ENCODE measurements at places on chromosomes 7 and 10. TPM values are rescaled to one million over a fixed set of nuclear protein-coding genes. Genes with fewer than 3 reads are reported as not detected.

- DNase-seq: no peak
Observed at GRCh38 chr7:77679608-77680007, 16.7 kb upstream of the RSBN1L start.

SCIN gene
- polyA plus RNA-seq: not detected

CNOT4 gene
- 8.3 TPM for polyA plus RNA-seq

GRIFIN gene
- not detected for polyA plus RNA-seq

DNA sequence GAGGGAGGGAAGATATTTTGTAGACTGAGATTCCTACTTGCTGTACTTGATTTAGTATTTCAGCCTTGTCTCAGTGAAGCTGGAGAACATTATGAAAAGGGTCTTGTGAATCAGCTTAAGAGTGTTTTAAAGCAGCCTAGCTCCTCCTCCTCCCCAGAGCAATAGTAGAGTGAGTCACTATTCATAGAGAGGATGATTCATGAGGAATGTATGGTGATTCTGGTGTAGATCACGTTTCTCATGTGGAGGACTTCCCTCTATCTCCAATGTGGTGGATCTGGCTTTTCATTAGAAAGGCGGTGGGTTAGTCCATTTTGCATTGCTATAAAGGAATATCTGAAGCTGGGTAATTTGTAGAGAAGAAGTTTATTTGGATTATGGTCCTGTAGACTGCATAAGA, 340.1 kb upstream of the CHRM2 start:
- no peak for DNase-seq

GRCh38 chr10:101818872-101819633, 809 bp upstream of the OGA start:
- DNase-seq: no peak

DNA sequence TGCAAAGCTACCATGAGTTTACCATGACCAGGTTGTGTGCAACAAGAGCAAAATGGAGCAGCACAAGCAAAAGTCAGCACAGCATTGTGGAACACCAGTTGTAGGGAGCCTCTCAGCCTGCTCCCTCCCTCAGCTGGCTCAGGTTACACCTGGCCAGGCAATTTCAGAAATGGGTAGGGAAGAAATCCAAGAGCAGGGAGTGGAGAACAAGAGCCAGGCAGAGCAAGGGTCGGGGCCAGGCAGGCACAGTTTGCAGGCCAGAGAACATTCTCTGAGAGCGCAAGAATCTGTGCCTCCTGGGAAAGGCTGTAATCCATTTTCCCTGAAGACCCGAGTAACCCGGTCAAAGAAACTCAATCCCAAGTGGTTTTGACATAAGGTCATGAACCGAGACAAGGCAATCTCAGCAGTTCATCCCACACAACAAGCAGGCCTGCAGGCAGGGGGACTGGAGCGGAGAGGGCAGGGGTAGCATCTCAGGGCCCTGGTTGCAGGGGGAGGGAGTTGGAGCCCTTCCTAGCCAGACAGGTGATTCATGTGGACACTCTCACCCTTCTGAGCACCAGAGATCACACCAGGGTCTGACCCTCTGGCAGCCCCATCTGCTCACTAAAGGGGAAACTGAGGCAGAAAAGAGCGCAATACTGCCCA, 258.4 kb downstream of the PLXNA4 start:
- DNase-seq: no peak

NEUROG3 gene
- not detected for polyA plus RNA-seq

DNA sequence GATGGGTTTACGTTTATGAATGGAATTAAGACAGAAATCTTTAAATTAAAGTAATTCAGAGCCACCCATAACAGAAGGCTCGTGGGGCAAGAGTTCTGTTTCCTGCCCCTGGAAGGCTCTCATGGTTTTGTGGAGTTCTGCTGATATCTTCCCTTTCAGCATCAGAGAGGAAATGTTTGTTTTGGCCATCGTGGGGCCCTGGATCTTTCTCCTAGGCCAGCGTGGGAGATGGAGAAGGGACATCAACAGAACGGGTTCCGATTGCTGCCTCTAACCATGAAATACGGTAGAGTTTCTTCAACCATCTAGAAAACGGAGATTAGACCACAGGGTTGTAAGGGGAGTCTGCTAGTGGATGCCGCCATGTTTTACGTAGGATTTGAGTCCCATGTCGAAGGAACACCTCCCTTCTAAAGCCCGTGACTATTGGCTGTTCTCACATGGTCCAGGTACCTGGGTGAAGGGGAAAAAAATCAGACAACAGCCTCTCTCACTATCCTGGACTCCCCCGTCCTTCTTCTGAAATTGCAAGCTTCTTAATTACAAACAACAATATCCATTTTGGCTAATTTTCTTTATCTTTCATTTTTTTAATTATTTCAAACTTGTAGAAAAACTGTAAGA, 169.1 kb upstream of the CELF2 start:
- no peak for DNase-seq

CPA5 gene
- 0.42 TPM for polyA plus RNA-seq

- no peak for DNase-seq
Observed at GRCh38 chr10:28942012-28942411, 264.7 kb downstream of the BAMBI start.

PTF1A gene
- not detected for polyA plus RNA-seq

DNA sequence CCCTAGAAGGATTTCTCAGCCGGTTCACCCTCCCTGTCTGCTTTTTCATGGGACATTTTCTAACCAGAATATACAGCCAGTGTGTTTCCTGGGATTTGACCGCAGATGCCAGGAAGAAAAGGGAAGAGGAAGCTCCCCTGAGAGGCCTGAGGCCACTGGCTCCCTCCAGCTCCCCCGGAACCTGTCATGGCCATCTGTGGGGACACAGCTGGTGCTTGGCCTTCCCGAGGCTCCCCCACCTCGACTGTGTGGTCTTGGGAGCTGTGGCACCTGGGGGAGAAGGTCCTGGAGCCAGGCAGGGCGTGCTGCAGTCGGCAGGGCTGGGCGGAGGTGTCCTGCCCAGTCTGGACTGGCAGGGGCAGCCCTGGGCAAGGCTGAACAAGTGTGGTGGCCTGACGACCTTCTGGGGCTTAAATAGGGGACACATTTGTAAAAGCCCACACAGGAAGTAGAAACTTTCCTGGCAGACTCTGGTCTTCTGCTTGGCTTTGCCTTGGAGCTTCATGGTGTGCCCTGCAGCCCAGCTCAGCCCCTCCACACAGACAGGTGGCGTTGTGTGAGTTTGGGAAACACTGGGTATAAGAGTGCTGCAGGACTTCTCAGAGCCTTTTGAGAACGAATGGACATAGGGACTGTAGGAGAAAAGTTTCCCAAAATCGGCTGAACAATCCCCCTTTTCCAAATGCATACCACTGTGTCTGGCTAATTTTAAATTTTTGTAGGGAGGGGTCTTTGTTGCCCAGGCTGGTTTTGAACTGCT, 6.8 kb downstream of the BRI3 start:
- no peak for DNase-seq

DNA sequence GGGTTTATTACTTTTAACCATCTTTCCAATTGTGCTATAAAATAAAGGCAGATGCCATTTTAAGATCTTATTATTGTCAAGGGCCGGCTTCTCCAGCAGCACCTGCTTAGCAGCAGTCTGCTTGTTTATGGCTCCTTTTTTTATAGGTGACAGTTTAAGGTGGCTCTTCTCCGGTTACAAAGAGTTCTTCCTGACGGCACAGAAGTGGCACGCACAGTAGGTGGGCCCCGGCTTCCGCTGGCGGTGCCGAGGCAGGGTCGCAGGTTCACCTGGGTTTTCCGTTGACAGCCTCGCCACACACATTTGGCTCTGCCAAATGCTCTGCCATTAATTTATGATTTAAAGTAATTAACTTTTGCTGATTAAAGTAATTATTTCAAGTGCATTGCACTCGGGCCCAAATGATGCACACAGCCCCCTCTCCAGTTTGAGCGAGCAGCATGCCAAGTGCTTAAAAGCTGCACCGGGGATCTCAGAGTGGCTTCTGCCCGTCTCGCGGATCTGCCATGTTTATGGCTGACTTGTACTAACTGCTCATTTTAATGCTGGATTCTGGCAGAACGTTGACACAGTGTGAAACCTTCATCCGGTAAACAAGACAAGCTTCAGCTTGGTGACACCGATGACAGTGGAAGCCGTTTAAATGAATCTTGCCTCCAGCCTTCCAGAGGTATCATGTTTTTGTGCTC, 355.1 kb upstream of the MKI67 start:
- no peak for DNase-seq

DNA sequence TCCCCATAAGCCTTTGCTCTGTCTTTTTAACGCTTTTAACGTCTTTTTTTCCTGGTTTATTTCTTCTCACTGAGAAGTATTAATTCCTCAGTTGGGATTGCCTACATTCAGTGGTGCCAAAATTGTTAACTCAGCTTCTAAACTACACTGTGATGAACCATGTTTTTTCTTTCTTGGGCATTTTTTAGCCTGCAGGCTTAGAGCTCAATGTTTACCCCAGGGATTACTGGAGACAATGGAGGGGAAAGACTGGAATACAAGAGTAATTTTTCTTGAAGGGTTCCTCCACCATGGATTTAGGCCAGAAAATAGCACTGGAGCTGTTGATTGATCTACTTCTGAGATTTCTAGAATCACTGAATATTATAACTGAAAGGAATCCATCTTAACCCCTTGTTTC, 19.8 kb downstream of the STAMBPL1 start:
- DNase-seq: no peak

DNA sequence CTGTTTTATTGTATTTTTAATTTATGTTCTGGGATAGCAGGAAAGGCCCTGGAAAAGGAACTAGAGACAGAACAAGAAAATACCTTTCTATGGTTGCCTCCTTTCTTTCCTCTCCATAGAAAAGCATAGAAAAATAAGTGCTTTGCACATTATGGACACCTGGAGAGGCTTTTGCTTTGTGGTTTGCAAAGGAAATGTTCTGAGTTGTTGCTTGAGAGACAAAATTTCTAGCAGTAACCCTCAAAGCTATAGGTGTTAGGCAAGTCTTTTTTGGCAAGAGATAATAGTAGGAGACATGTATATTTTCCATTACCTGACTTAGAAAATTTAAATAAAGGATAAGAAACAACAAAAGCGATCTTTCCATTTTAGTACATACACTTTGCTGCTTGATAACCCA, 378.6 kb upstream of the PRKCQ start:
- DNase-seq: no peak

HOXA1 gene
- 0.22 TPM for polyA plus RNA-seq

DNA sequence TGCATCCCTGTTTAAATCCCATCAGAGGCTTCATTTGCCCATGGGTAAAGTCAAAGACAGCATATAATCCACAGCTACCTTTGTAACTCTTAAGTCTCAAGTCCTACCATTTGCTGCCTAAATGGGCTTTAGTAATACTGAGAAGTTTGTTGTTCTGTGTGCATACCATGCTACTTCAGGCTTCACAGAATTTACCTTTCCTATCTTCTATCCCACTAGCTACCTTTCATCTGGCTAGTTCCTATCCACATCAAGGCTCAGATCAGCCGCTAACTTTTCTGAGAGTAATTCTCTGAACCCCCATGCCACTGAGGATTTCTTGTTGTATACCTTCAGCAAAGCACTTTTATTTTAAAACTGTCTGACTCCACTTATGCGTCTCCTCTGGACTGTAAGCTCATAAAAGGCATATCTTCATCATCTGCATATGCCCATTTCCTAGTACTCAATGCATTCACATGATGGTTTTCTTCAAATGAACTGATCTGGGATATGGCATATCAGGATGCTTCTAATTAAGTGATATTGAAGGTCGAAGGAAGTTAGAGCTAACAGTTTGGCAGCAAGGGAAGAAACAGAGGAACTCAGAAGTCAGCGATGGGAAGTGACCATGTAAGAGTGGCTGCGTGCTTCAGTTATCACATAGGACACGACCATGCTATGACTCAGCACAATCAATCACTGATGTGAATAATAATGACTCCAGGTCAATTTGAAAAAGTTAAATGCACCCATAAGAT, 283.9 kb upstream of the DKK1 start:
- no peak for DNase-seq

OR9A2 gene
- polyA plus RNA-seq: not detected

- no peak for DNase-seq
Observed at GRCh38 chr7:78006063-78006755, 207.6 kb downstream of the PHTF2 start.

PLCE1 gene
- polyA plus RNA-seq: 0.43 TPM

Data from psoas muscle (tissue), 8 donors.